ENCODE measurements at places on chromosomes 5 and 9. TPM values are rescaled to one million over a fixed set of nuclear protein-coding genes. Genes with fewer than 3 reads are reported as not detected.

Gene SPINK13
- polyA plus RNA-seq, result not detected

Gene YIPF5
- 57.8 TPM for polyA plus RNA-seq

Gene NACC2
- polyA plus RNA-seq, result 29.2 TPM

Gene CCDC192
- polyA plus RNA-seq, result not detected

Gene AJM1
- polyA plus RNA-seq, result 3.0 TPM

Gene TRIM36
- polyA plus RNA-seq, result 0.63 TPM

Gene SLC6A3
- 0.05 TPM for polyA plus RNA-seq

Gene CCL28
- 0.15 TPM for polyA plus RNA-seq

Gene CAVIN4
- polyA plus RNA-seq, result 0.86 TPM

Gene TLX3
- not detected for polyA plus RNA-seq

Gene HMCN2
- polyA plus RNA-seq, result not detected

Gene FBLL1
- polyA plus RNA-seq, result 0.06 TPM

Gene STK32A
- polyA plus RNA-seq, result 0.50 TPM

Gene SLC30A5
- 53.3 TPM for polyA plus RNA-seq

Gene CER1
- not detected for polyA plus RNA-seq

Gene OR13C5
- polyA plus RNA-seq, result not detected

DNA sequence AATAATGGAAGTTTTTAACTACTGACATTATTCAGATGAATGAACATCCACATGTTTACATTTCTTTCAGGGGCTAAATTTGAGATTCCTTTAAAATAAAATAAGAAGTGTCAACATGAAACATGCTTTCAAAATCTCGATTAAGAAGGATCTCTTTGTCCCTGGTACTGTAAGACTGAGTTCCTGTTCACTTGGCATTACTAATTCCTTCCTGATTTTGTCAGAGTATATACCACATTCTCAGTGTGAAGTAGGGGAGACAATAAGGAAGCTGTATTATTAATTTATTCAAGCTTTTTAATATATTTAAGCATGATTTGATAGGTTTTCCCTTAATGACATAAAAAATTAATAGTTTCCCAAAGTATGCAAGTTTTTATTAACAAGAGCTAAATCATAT is 81.5 kb upstream of the GRHPR start:
- DNase-seq, result no peak

DNA sequence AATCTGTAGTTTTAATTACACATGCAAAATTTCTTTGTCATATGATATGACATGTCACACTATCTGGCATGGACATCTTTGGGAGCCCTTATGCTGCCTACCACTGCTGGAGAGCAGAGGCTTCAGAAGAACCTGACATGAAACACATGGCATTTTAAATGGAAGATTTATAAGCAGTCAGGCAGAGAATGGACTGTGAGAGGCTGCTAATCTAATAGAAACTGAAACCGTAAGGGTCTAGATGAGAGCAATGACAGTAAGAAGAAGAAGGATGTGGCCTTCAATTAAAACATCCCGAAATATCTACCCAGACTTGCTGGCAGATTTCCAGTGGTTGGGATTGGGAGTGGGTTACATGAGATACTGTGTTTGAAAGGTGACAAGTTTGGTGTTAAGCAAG is 149.8 kb downstream of the MACIR start:
- DNase-seq, result no peak

- DNase-seq, result no peak
Observed at GRCh38 chr9:77933019-77933418, 98.6 kb downstream of the GNAQ start.

GRCh38 chr9:135471791-135472640 is 7.6 kb upstream of the PPP1R26 start:
- DNase-seq, result no peak

GRCh38 chr9:124576751-124577150 is 69.6 kb upstream of the NR5A1 start:
- DNase-seq, result no peak

DNA sequence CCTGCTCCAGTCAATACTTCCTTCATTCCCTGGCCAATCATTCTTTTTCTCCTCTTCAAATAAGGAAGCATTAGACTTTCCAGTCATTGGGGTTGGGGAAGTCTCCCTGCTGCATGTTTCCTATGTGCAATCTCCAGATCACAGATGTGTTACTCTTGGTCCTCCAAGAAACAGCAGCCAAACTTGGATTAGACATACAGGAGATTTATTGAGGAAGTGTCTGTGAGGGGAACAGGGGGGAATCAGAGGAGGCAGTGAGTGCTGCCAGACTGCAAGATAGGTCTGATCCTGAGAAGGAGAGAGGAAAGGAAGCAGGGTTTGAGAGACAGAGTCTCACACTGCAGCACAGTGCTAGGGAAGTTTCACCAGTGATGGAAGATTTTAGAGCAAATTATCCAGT is 40.6 kb upstream of the SLIT3 start:
- DNase-seq, result no peak

GRCh38 chr5:124303366-124303765 is 443.1 kb downstream of the ZNF608 start:
- DNase-seq, result no peak

GRCh38 chr5:131324303-131324702 is 60.5 kb downstream of the CDC42SE2 start:
- no peak for DNase-seq

DNA sequence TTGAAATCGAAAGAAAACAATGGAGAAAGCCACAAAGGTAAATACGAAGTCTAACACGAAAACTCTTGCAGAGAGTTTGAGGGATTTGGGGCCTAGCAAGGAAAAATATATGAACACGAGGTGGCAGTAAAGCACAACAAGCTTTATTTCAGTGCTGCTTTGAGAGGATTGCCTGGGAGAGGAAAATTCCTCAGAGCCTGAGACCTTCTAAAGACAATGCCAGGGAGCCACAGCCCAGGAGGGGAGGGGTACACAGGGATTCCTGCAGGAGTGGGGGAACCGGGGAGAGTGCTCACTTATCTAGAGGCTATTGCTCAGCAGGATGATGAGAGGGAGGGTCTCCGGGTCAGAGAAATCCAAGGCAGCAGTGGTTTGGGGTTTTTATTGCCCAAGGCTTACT is 134.9 kb upstream of the ADCY2 start:
- DNase-seq, result peak; percentile 16

- DNase-seq, result no peak
Observed at GRCh38 chr9:38287420-38287985, 105.0 kb upstream of the ALDH1B1 start.

DNA sequence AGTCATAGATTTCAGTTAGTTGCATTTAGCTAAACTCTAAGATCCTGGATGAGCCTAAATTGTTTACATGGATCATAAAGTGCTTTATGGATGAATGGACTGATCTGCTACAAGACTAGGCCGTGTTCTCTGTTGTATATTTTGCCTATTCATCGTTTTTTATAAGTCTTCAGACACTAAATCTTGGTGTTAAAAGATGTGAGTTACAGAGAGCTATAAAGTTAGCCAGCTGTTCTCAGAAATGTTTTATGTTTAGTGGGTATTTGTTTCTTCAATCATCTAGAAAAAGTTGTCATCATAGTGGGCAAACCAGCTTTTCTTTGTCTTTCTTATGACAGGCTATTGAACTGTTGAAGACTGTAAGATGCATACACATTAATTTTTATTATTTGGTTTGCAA is 585.8 kb upstream of the SEMA6A start:
- no peak for DNase-seq

- DNase-seq, result no peak
Observed at GRCh38 chr5:108201721-108202120, 180.2 kb downstream of the FBXL17 start.

DNA sequence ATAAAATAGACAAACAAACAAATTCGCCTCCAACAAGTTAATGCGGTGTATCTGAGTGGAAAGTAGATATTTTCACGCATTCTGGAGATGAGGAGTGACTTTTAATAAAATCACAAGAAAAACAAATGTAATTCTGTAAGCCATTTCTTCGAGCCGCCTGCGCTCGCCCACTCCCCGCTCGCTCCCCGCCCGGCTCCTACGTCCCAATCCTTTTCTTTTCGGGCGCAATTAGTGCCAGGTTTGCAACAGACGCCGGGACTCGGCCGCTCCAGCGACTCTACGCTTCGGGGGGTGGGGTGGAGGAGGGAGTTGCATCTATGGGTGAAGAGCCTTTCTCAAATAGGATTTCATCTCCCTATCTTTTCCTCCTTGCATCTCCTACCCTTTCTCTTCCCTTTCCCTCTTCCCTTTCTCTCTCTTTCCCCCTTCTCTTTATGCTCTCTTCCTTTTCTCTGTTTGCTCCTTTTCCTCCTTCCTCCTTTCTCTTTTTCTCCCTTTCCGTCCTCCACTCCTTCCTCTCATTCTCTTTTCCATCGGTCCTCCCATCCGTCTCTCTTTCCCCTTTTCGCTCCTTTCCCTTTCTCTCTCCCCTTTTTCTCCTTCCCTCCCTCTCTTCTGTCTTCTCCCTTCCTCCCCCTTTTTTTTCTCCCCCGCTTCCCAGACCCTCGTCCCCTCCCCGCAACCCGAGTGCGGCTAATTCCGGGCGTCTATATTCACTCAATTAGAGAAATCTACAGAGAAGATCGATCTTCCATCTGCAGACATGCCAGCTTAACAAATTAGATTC is 6.1 kb upstream of the OTP start:
- no peak for DNase-seq

GRCh38 chr5:73823508-73823925 is 197.5 kb downstream of the ARHGEF28 start:
- no peak for DNase-seq

- DNase-seq, result no peak
Observed at GRCh38 chr5:157582731-157583620, 7.4 kb upstream of the ADAM19 start.

GRCh38 chr5:9207817-9208418 is 338.0 kb downstream of the SEMA5A start:
- peak; percentile 52 for DNase-seq

DNA sequence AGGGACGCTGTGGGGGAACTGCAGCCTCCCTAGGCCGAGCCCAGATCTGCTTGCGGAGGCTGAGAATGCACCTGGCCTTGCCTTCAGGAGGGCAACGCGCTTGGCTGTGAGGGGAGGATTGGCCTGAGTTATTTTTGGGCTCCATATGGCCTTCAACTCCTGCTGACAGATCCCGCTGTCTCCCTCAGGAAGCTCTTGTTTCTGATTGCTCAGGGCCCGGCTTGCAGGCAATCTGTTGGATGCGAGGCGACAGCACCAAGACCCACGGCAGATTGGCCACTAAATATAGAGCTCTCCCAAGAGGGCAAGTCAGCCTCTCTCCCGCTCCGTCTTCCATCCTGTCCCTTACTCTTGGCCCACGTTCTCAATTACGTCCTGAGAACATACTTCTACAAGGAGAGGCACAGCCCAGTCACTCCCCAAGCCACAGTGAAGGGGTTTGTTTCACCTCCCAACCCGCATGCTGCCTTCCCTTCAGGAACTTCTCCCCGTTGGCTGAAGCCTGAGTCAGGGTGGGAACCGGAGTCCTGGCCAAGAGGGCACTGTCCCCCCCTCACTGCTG is 53.6 kb downstream of the RASGEF1C start:
- no peak for DNase-seq

DNA sequence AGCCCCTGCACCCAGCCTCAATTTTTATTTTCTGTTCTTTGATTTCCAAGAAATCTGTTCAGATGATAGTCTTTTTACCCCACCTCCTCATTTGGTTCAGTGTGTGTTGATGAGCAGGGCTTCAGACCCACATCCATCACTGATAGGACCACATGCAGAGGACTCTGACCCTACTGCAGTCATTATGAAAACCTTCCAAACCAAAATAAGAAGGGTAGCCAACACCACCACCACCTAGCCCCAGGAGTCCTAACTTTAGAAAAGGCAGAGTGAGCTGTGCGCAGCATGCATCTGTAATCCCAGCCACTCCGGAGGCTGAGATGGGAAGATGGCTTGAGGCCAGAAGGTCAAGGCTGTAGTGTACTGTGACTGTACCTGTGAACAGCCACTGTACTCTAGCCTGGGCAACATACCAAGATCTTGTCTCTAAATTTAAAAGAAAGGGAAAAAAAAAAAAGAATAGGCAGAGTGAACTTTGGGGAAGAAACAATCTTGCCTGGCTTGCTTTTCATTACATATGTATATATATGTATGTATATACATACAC is 13.0 kb downstream of the CDKN2AIPNL start:
- DNase-seq, result no peak

DNA sequence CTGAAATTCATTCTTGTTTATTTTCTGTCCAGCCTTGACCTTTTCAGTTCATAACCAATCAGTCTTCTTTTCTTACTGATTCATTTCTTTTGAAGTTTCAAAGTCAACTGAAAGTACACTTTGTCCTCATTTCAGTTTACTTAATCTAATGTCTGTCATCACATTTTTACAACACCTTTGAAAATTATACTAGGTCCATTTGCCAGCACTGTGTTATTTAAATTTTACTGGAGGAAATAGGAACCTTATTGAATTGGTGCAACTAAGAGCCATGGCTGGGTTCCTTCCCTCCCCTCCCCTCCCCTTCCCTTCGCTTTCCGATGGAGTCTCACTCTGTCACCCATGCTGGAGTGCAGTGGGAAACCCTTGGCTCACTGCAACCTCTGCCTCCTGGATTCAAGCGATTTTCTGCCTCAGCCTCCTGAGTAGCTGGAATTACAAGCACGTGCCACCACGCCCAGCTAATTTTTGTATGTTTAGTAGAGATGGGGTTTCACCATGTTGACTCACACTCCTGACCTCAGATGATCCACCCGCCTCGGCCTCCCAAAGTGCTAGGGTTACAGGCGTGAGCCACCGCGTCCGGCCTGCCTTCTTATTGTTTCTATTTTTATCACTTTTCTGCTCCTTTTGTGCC is 6.3 kb downstream of the RMI1 start:
- DNase-seq, result no peak

DNA sequence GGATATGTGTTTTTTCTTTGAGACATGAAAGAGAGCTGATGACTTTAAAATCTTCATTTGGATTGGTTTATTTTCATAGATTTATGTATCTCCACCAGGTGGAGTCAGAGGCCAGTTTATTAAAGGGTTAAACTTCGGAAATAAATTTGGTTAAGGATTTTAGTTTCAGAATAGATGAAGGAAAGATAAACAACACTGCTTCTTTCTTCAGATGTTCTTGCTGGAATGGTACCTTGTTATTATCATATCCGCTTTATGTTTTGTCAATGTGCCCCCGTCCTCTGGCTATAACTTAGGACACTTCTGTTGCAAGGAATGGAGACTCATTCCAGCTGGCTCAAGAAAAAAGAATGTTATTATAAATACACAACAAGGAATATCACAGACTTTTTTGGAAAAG is 81.2 kb downstream of the ALDH1A1 start:
- peak; percentile 48 for DNase-seq

- peak; percentile 27 for DNase-seq
Observed at GRCh38 chr5:172502969-172503368, 48.6 kb upstream of the SH3PXD2B start.

DNA sequence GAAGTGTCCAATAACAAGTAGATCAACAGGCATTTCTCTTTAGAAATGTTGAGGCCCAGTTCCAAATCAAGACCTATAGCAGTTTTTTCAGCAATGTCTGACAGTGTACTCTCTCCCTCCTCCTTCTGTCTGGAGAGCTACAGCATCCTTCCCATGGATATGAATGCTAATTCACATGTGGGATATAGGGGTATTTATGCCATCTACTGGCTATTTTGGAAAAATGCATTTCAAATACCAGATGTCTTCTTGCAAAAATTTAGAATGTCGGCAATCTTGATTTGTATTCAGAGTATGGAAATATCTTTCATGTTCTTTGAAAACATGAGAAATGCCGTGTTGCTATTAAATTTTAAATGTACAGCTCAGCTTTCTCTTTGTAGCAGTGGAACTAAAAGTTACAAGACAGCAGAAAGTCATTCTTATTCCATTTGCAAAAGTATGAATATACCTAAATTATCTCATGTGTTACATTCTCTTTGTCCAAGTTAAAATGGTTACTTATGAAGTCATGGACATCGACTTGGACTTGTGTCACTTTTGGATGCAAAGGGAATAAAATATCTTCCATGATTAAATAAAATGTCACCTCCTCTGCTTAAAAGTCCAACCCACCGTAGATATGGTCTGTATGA is 647.8 kb downstream of the TAF11L14 start:
- peak; percentile 77 for DNase-seq

GRCh38 chr9:120378680-120379079 is 201.3 kb downstream of the CDK5RAP2 start:
- no peak for DNase-seq
